ENCODE measurements at places on chromosomes 16 and 17.

DNA sequence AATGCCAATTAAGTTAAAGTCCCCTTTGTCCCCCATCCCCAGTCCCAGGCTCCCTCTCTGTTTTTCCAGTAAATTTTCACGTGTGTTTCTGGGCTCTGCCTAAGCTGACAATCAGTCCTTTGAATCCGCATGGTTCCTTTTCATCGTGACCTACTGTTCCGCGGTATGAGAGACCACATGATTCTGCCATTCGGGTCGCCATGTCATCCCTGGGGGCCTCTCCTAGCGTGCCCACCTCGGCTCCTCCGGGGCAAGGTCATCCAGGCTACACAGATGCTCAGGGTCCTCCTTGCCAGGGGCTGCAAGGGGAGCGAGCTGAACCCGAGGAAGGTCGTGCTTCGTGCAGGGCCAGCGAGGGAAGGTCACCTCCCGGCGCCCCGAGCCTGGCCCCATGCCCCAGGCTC, 157.6 kb downstream of the RAB11FIP4 start:
- no peak for DNase-seq

GRCh38 chr16:2148714-2149629, 547 bp downstream of the RAB26 start:
- no peak for DNase-seq

GRCh38 chr17:82985428-82985805, 94.0 kb upstream of the METRNL start:
- no peak for DNase-seq

- no peak for DNase-seq
These were observed 12.2 kb upstream of the LONP2 start for GRCh38 chr16:48231727-48232492.
